Nephron progenitor cell (in vitro differentiated cells): ENCODE measurements at places on chromosomes 5 and 9.

DNA sequence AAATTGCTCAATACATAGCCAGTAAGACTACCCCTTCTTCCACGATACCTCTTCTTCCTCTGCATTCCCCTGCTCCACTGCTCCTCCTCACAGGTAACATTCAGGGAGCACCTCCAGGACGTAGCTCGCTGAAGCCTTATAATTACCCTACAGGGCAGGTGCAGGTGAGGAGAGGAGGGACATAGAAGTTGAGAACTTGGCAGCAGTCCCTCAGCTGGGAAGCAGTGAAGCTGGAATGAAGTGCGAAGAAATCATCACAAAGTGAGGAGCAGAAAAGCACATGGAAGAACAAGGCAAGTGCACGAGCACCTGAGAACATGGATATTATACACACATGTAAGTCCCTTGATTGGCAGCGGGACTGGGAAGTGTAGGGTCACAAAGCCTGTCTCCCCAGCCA, 118.2 kb downstream of the HSD17B3 start:
- no peaks in the 10 kb centered on the region for H3K36me3 ChIP-seq
- DNase-seq, result no peak
- no peak overlapping the region for H3K4me3 ChIP-seq
- peaks cover 50% of the 10 kb centered on the region for H3K27me3 ChIP-seq

- peak overlapping the region; percentile 48 for H3K4me3 ChIP-seq
- H3K27ac ChIP-seq, result peak overlapping the region; percentile 53
- peaks cover 13% of the 10 kb centered on the region for H3K27me3 ChIP-seq
- no peak for DNase-seq
- H3K4me1 ChIP-seq, result peaks cover 82% of the 10 kb centered on the region
Observed at GRCh38 chr5:173317091-173317730, 11.0 kb downstream of the STC2 start.

- H3K27ac ChIP-seq, result no peak overlapping the region
- no peaks in the 10 kb centered on the region for H3K27me3 ChIP-seq
- no peak for DNase-seq
- no peaks in the 10 kb centered on the region for H3K4me1 ChIP-seq
- H3K36me3 ChIP-seq, result peaks cover 9% of the 10 kb centered on the region
Observed at GRCh38 chr9:88936668-88937067, 54.6 kb upstream of the S1PR3 start.

GRCh38 chr5:73311291-73312110, 137.1 kb downstream of the FOXD1 start:
- H3K36me3 ChIP-seq, result no peaks in the 10 kb centered on the region
- H3K27me3 ChIP-seq, result peaks cover 61% of the 10 kb centered on the region
- H3K4me1 ChIP-seq, result peaks cover 53% of the 10 kb centered on the region
